ENCODE measurements at places on chromosomes 6 and 20. TPM values are rescaled to one million over a fixed set of nuclear protein-coding genes. Genes with fewer than 3 reads are reported as not detected.

DNA sequence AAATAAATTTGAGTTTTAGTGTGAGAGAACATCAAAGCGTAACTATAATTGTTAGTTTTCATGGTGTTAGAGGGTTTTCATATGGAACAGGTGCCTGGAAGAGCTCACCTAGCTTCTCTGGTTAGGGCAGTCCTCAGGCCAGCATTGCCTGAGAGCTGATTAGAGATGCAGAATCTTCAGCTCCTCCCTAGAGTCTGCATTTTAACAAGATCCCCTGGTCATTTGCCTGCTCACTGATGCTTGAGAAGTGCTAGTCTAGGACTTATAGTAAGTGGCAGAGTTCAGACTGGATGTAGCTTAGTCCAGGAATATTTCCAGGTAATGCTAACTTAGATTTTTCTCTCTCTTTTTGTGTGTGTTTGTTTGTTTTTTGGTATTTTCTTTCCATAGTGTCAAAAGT is 21.7 kb upstream of the SMIM26 start:
- DNase-seq = no peak

- DNase-seq = no peak
Measured at GRCh38 chr6:16758163-16758975, 2.9 kb downstream of the ATXN1 start.

- no peak for DNase-seq
Measured at GRCh38 chr20:11467436-11467835, 450.3 kb upstream of the BTBD3 start.

DNA sequence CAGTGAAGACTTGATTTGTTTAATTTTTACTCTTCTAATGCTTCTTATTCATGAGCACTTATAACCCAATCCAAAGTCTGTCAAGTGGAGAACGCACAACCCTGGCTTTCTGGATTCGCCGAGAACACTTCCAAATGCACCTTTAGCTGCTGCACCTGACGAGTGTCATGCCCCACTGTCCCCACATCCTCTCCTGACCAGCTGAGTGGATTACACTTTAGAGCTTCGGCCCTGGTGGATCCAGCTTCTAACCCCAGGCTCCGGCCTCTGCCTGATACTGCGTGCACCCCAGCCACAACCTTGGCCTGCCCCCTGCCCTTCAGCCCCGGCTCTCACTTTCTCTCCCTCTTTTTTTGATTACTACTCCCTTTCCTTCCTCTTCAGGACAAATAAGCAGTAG is 258.8 kb downstream of the TMEM242 start:
- no peak for DNase-seq

DNA sequence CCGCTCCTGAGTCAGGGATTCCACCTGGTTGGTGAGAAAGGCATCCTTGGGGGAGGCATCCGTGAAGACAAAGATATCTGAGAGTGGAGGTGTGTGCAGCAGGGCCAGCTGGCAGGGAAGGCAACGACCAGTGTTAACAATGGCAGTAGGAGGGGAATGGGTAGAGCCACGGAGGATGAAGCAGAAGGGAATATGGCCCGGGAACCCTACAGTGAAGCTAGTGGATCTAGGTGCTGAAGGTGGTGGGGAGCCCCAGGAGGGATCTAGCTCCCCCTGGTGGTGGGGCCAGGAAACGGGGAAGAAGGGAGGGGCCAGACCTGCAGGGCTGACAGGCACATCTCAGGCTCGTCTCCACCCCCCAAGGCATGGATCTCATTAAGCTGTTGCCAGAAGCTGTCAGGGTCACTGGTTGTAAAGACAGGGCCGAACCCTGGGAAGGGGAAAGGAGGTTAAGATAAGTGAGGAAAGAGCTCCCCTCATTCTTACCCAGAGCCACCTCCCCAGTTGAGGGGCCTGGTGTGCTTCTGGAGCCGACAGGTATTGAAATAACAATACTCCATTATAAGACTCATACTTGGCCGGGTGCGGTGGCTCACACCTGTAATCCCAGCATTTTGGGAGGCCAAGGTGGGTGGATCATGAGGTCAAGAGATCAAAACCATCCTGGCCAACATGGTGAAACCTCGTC is 7.3 kb downstream of the VWA7 start:
- DNase-seq = peak; percentile 66

GRCh38 chr20:30487947-30488926 is 769.2 kb upstream of the DEFB115 start:
- no peak for DNase-seq

DNA sequence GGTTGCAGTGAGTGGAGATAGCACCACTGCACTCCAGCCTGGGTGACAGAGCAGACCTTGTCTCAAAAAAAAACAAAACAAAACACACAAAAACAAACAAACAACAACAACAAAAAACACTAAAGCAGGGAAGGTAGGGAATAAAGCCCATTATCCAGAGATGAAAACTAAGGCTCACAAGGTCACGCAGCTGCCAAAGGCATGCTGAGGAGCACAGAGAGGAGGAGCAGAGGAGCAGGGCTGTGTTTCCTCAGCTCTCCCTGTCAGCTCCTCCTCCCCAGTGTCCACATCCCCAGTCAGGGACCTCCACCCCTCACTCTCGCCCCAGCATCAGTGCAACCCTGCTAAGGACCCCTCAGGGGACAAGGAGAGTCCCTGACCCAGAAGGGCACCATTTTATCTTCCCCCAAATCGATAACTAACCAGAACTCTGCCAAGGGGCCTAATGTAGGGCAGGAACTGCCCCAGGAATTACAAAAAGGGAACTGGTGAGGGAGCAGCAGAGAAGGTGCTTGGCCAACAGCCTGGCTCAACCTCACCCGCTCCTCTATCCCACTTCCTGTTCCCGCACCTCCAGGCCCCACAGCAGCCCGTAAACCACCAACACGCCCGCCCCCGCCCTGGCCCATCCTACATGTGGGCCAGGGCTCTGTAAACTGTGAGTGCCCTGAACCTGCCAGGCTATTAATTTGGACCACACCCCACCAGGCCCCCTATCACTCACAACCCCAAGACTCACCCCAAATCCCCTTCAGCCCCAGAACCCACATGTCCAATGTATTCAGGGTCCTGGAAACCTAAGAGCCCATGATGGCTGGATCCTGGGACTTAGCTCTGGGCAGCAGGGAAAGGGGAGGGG is 9.0 kb downstream of the TEAD3 start:
- no peak for DNase-seq

DNA sequence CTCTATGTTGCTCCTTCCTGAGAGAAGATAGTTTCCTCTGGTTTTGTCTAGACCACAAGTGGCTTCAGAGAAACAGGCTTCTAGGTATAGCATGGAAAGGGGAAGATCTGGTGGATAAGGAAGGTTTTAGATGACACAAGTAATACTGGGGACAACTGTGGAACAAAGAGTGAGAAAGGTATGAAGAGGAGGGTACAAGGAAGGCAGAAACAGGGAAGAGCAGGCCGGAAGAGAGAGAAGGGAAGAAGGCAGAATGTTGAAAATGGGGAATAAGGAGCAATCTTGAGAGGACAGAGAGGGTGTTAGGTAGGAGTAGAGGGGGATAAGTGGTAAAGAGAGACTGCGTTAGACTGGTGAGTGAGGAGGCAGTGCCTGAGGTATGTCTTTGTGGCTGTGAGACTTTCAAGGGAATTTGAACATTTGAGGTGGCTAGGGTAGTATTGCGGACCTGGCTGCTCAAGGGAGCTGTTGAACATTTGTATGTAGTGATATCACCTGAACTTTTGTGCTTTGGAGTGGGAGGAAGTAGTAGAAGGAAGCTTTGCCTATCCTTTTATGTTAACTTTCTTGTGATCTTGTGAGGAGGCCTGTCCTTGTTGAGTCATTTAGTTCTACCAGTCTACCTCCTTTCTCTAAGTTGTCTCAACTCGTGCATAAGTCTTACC is 69.5 kb downstream of the FOXO3 start:
- no peak for DNase-seq

DNA sequence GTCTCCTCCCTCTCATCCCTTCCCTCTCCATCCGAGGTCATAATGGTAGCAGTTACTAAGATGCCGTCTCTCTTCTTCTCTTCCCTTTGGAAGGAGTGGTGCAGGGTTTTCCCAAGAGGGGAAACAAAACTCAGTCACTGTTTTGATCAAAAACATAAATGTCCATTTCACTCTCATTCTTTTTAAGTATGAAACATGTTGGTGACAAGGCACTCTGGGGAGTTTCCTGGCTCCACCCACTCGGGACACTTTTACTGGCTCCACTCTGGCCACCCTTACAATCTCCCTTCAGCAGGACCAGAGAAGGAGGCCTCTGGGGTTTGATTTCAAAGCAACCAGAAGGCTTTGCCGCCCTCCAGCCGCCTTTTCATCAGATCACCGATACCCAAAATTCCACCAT is 57.0 kb downstream of the FGD2 start:
- no peak for DNase-seq

GRCh38 chr6:10177704-10178103 is 237.2 kb downstream of the TFAP2A start:
- no peak for DNase-seq

GRCh38 chr6:163533443-163533842 is 118.9 kb downstream of the QKI start:
- peak; percentile 54 for DNase-seq

DNA sequence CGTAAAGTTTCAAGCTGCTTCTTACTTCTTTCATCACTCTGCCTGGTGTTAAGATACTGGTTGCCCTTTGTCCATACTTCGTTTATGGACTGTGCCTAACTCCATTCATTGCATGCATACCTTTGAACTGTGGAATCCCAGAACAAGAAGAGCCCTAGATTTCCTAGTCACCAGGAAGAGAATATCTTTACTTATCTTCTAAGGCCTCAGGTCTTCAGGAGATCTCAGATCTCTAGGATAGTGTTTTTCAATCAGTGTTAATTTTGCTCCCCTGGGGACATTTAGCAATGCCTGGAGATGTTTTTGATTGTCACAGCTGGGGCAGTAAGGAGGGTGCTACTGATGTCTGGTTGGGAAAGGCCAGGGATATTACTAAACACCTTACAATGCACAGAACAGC is 35.5 kb upstream of the GJA1 start:
- DNase-seq = no peak

DNA sequence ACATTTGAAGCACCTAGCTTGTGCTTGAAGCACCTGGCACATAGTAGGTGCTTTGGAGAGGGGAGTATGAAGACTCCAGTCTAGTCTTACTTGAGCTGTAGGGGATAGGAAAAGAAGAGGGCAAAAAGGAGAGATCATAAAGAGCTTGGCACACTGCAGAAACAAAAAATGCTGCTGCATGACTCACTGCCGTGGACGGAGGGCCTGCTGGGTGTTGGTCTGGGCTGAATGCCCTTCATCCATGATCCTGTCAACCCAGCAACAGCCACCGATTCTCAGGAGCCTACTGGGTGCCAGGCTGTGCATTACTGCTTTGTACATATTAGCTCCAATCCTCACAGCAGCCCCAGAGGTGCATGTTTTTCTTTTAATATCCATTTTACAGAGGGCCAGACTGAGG is 6.0 kb downstream of the PDYN start:
- no peak for DNase-seq

- no peak for DNase-seq
Measured at GRCh38 chr20:43737925-43738324, 11.1 kb upstream of the GTSF1L start.

DNA sequence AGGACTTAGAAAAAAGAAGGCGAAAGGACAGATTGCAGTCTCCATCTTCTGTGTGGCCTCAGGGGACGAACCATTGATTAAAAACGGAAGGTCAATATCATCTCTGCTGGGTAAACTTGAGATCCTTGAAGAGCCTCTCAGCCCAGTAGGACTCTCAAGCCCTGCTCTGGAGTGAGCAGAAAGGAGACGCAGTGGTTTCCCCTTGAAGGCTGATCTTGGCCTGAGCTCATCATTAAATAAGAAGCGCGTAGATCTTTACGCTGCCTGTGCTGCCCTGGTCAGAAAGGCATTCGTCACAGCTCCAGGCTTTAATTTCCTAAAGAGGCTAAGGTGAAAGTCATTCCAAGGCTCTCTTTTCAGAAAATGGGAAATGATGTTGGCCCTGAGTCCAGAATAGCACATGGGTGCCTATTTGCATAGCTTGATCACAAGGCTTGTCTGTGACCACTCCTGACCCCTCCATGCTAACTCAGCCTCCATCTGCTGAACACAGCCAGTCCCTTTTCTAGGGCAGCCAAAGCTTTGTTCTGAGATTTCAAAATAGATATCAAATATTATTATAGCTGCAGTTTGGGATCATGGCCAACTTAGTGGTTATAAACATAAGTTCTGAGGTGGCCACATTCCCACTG is 29.3 kb upstream of the XRN2 start:
- DNase-seq = peak; percentile 13

DNA sequence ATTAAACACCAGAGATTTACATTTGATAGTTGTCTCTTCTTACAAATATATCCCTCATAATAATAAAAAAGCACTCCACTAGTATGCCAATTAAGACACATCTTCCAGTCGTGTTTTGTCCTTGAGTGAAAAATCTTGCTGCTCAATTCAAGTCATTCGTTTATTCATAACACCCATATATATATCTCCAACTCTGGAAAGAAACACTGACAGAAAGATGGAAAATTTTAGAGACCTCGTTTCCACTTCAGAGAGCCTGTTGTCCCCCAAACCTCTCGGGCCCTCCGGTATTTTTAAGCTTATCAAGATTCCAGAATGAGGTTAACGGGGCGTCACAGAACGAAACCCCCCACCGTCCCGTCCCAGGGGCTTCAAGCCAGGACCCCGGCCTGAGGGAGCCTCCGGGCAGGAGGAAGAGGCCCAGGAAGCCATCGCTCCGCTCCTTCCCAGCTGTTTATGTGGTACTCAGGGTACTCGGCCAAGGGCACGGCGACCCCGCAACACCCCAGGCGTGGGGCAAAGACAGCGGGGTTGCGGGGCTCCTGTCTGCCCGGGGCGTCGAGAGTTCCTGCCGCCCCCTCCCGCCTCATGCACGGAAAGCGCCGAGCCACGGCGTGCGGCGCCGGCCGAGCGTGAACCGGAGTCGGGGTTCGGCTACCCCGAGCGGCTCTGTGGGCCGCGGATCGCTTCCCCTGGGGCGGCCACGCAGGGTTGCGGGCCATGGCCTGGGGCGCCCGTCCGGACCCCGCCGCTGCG is 623 bp upstream of the SNX9 start:
- DNase-seq = peak; percentile 24

DNA sequence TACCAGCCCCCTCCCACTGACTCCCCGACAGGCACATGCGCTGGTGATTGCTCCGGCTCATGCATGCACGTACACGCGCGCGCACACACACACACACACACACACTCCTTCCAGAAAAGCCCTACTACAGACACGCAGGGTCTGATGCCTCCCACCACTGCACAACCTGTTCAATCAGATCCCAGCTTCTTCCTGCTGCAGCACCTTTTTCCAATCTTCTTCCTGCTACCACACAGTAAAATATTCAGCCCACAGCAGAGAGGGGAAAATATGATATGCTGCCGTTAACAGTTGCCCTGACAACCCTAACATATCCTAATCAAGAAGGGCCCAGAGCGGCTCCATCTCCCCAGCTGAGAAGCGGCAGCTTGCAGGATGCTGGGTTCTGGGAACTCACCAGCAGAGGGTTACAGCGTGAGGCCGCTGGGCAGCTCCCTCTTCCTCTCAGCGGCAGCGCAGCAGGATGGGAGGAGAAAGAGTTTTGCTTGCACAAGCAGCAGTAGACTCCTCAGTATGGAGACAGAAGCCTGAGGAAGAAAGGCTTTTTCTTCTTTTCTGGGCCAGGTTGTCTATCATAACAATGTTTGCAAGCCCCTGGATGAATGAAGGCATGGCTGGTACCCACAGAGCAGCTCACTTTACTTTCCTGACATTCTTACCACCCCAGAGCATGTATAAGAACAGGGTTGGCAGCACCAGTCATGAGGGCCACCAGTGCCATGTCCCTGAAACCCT is 23.9 kb downstream of the MAP7 start:
- peak; percentile 29 for DNase-seq

- DNase-seq = no peak
Measured at GRCh38 chr6:3283641-3284435, 25.1 kb downstream of the PSMG4 start.

TCP11 gene
- total RNA-seq = not detected

CLDN20 gene
- total RNA-seq = not detected

SOBP gene
- 6.1 TPM for total RNA-seq

BPIFA1 gene
- not detected for total RNA-seq

FILIP1 gene
- total RNA-seq = 12.6 TPM

PTGIS gene
- 6.2 TPM for total RNA-seq
